Endothelial cell (in vitro differentiated cells): ENCODE measurements at places on chromosomes 12 and 14.

DNA sequence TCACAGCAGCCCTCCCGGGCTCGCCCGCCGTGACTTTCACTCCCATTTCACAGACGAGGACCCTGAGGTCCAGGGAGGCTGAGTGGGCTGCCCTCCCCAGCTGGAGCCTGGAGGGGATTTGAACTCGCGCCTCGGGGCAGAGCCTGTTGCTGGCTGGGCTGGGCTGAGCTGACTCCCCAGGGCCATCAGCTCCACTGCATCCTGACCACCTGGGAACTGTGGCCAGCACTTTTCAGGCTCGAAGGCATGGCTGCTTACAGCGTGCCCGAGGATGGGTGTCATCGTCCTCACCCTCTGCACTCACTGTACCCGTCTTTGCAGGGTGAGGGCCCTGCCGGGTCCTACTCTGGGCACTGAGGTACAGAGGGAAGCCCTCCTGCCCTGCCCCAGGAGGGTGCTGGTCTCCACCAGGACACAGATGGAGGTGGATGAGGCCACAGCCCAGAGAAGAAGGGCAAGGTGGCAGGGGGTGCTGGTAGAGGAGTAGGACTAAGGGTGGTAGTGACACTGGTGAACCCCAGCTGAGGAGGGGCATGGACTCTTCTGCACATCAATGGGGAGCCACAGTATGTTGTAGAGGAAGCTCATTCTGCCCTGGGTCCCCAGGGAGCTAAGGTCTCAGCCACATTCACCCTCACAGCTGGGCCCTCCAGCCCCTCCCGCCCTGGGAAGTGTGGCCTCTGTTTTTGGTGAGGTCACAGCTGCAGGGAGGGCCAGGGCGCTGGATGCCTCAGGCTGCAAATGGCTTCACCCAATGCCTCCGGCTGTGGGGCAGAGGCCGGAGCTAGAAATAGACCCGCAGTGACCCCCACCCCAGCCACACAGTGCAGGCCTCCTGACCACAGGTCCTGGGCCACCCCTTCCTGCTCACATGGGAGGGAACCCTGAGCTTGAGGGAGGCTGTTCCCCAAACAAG, 365.1 kb upstream of the SFSWAP start:
- no peak for DNase-seq

GRCh38 chr12:116713527-116713926, 24.3 kb downstream of the SPRING1 start:
- DNase-seq = no peak

DNA sequence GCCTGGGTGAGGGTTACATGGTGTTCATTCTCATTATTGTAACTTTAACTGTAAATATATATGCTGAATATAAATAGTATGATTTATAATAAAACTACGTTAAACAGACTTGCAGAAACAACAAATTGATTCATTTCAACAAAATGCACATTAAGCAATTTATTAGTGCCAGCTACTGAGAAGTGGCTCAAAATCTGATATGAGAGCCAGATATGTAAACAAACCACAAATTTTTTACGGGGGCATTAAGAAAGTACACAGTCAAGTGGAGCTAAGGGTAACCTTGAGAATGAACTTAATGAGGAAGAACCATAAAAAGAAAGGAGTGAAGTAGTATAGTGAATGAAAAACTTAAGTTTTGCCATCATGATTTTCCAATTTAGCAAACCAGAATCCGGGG, 40.3 kb downstream of the CEP128 start:
- no peak for DNase-seq

GRCh38 chr14:38992067-38992844, 110.8 kb downstream of the SEC23A start:
- DNase-seq = no peak

DNA sequence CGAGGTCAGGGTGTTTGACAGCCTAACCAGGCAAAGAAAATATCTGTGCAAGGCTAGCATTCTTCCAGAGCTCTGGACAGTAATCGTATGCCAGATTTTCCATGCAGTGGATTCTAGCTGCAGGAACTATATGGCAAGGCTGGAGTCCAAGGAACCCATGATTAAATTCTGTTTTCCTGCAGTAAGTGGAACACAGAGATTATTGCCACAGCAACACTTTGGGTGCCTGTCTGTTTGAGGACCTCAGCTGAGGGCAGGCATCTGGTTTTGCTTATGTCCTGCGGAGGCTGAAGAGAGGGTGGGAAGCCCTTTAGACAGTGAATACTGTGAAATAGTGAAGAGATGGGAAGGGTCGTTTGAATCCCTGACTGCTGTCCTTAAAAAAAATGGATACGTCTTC, 104.4 kb downstream of the DAD1 start:
- no peak for DNase-seq

DNA sequence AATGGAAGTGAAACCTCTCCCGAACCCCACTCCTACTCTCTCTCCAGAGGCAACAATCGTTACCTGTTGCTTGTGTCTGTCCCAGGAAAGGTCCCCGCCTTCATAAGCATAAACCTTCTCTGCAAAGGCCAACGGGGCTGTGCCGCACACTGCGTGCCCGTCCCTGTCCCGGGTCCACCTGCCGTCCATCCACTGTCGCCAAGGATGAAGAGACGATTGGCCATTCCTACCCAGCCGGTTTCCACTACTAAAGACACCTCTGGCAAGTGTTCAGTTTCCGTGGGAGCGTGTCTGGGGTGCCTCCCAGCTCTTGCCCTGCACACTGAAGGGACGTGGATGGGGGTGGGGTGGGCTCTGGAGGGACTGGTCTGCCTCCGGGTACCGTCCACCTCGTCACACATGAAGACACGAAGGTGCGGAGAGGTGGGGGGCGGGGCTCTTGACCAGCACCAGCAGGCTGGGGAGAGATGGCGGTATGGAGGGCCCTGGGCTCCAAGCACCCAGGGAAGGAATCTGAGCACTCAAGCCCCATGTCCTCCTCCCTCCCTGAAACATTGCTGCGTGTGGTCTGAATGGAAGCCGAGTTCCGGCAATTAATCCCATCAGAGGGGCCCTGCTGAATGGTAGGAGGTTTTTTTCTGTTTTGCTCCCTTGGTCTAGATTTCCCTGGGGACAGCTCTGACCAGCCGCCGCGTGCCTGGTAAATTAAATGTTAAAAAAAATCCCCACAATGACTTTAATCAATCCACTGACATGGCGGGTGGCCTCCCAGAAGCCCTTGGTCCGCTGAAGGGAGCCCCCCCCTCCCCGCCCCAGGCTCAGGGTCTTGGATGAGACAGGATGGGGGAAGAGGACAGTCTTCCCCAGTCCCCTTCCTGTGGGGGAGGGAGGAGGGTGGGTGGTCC, 4.1 kb upstream of the KIF26A start:
- DNase-seq = no peak

DNA sequence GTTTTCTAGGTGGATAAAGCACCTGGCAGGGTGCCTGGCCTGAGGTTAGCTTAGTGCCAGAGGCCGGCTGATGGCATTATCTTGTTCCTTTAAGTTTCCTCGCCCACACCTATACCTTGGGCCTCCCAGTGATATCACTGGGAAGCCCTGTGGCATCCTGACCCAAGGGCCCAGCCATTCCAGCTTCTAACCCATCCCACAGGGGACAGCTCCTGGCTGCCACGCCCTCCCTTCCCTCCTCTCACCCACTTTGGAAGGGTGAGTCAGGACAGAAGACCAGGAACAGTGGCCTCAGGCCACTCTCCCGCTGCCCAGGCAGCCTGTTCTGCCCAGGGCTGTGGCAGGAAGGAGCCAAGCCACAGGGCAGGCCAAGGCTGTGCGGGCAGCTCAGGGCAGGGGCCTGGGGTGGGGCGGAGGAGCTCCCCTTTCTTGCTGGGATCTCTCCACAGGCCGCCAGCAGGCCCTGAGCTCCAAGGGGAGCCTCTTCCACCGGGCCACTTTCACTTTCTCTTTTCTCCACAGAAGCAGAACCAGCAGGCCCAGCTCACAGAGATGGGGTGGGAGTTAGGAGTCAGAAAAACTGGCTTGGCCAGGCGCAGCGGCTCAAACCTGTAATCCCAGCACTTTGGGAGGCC, 75.1 kb downstream of the IRF2BPL start:
- no peak for DNase-seq

DNA sequence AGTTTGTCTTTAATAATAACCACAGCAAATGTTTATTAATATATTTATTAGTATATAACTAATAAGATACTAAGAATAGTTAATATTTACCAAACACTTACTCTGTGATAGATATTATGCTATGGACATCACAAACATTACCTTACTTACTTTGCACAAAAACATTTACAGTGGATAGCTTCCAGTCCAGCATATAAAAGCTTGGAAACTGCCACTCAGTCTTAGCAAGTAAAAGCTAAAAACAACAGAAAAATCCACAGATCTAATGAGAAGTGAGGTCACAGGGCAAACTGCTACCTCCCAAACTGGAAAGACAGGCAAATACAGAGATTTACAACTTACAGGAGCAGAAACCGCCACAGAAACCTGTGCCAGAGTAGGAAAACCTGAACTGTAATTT, 99.8 kb downstream of the METTL25 start:
- DNase-seq = no peak

- DNase-seq = no peak
Observed at GRCh38 chr14:77556946-77557345, 58.3 kb upstream of the ISM2 start.

GRCh38 chr14:58690801-58691516, 53.2 kb downstream of the DACT1 start:
- DNase-seq = no peak

GRCh38 chr12:130147875-130148596, 14.2 kb upstream of the FZD10 start:
- DNase-seq = no peak

DNA sequence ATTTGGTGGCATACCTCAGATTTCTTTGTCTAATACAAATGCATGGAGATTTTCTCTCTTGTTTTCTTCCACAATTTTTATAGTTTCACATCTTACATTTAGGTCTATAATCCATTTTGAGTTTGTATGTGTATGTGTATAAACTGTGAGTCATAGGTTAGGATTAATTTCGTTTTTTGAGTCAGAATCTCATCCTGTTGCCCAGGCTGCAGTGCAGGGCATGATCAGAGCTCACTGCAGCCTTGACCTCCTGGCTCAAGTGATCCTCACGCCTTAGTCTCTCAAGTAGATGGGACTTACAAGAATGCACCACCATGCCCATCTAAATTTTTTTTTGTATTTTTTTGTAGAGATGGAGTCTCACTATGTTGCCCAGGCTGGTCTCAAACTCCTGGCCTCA, 71.6 kb downstream of the OTOGL start:
- DNase-seq = no peak

GRCh38 chr12:100403446-100403845, 46.6 kb downstream of the SLC17A8 start:
- DNase-seq = no peak

- no peak for DNase-seq
Observed at GRCh38 chr14:22268875-22269274, 320.1 kb downstream of the DAD1 start.

DNA sequence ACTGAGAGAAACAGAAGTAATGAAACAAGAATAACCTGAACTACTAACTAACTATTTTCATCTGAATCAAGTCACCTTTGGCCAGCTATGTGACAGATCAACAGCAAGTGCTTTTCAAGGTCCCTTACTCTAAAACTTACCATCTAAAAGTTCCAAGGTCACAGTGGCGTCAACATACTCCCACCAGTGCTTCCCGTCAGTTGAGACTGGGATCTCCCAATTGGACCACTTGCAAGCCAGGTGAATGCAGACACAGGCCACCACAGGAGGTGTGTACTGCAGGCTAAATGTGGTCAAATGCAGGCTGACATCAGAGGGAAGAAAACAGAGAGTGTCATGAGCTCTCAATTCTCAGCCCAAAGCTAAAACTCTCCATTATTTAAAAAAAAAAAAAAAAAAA, 13.8 kb upstream of the KANSL2 start:
- no peak for DNase-seq

DNA sequence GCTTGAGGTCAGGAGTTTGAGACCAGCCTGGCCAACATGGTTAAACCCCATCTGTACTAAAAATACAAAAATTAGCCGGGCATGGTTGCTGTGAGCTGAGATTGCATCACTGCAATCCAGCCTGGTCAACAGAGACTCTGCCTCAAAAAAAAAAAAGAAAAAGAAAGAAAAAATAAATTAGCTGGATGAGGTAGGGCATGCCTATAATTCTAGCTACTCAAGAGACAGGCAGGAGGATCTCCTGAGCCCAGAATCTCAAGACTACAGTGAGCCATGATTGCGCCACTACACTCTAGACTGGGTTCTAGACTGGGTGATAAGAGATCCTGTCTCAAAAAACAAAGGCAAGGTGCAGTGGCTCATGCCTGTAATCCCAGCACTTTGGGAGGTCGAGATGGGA, 16.9 kb downstream of the PPP4R3A start:
- DNase-seq = no peak

- no peak for DNase-seq
Observed at GRCh38 chr12:108213871-108214445, 84.9 kb downstream of the WSCD2 start.
